ENCODE measurements at places on chromosomes 5 and 9.

DNA sequence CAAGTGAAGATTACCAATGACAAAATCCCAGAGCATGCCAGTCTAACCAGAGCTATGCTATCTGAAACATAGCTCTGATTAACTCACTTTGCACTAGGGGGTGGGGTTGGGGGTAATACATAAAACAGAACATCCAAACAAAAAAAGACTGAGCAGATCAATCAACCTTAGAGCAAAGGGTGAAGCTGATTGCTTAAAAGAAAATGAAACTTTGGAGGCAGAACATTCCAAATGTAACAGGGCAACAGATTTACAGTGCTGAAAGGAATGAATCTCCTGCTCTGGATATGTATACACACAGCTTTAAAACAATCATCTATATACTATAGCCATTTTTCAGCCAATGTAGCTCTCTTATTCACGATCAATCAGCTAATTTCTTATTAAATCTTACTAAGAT, 4.9 kb downstream of the IL6ST start:
- no peak for DNase-seq

GRCh38 chr9:84397151-84397728, 56.7 kb upstream of the SLC28A3 start:
- DNase-seq, result peak; percentile 65

DNA sequence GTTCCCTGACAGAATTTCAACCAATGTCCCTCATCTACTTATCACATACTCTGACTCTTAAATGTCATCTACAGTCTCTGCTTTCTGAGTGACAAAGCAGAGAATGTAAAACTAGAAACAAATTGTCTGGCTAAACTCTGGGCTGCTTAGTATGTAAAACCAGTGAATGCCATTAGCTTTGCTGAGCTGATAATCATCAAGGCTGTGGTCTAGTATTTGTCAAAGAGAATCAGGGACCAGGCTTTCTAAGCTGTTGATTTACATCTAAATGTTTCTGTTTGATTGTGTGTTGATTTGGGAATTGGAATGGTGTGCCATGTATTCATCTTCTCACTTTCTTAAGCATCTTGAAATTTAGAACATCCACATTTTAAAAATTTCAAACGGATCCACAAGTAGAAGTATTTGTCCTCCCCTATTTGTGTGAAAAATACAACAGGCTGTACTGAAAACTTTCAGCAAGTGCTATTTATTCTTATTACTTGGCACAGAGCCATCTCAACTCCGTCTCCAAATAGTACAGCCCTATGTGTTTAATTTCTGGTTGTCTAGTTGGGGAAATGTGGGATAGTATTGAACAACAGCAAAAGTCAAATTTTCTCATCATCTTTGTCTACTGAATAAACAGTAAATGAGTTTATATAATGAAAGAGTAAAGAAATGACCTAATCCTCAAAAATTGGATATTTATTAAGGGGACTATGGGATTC, 251.5 kb downstream of the KCTD16 start:
- DNase-seq, result no peak

- DNase-seq, result peak; percentile 60
Observed at GRCh38 chr5:80884929-80885328, 75.2 kb upstream of the RASGRF2 start.

- no peak for DNase-seq
Observed at GRCh38 chr5:22938362-22938761, 85.2 kb upstream of the CDH12 start.

DNA sequence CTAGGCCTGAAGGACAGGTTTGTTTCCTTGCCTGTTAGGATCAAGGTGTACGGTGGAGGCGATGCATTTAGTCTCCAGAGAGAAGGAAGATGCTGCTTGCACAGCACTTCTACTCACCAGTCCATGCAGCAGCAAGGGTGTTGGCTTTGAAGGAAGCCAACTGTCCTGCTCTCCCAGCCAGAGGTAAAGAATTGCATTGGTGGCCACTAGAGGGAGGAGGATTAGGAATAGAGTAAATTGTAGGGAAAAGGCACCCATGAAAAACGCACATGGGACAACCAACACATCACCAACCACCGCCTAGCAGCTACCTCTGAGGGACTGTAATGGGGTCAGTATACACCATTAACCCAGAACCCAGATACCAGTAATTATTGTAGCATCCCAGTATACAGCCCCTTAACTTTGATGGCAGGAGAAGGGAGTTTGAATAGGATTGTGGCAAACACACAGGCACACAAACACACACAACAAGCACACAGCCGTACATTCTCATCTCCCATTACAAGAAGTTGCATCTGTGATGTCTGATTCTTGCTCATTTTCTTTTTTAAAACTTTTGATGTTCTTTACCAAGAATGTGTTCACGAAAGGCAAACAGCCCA, 267.7 kb downstream of the ADAMTS6 start:
- DNase-seq, result no peak

GRCh38 chr5:1879292-1880263, 3.1 kb downstream of the IRX4 start:
- no peak for DNase-seq

Data from inflammatory macrophage treated with lipopolysaccharide for 4 hours (primary cell).